ENCODE measurements at places on chromosomes 13 and 19. TPM values are rescaled to one million over a fixed set of nuclear protein-coding genes. Genes with fewer than 3 reads are reported as not detected.

Gene ZNF846
- total RNA-seq, result 7.9 TPM

Gene SPRED3
- total RNA-seq, result 2.4 TPM

Gene FLT3LG
- total RNA-seq, result 2.5 TPM

Gene ZNF665
- total RNA-seq, result 4.4 TPM

Gene ZNF66
- 1.7 TPM for total RNA-seq

Gene MZT1
- total RNA-seq, result 33.3 TPM

Gene OVOL3
- total RNA-seq, result not detected

Gene ZNF675
- total RNA-seq, result 6.3 TPM

Gene CGB7
- total RNA-seq, result 0.22 TPM

Gene NTF4
- total RNA-seq, result not detected

Gene MFSD12
- total RNA-seq, result 117 TPM

Gene RPS5
- 1,967 TPM for total RNA-seq

Gene THSD1
- 14.1 TPM for total RNA-seq

Gene FGF21
- not detected for total RNA-seq

Gene HCN2
- 0.25 TPM for total RNA-seq

Gene ZNF841
- total RNA-seq, result 30.6 TPM

Gene OR7C1
- not detected for total RNA-seq

Gene CDC42EP5
- total RNA-seq, result 3.8 TPM

Gene TLE2
- 1.7 TPM for total RNA-seq

Gene RPL21
- 710 TPM for total RNA-seq

Gene NLRP11
- not detected for total RNA-seq

Gene GGACT
- total RNA-seq, result 3.0 TPM

Gene MYCBP2
- total RNA-seq, result 108 TPM

Gene SYDE1
- total RNA-seq, result 25.1 TPM

Gene CLDN10
- not detected for total RNA-seq

Gene GPC5
- 0.11 TPM for total RNA-seq

Gene ANGPTL8
- total RNA-seq, result not detected

Gene EMC10
- 48.5 TPM for total RNA-seq

Gene KIR3DL2
- total RNA-seq, result not detected

Gene TMIGD2
- total RNA-seq, result not detected

Gene PLVAP
- total RNA-seq, result 0.50 TPM

Gene ZNF554
- total RNA-seq, result 3.6 TPM

Gene TINCR
- 0.22 TPM for total RNA-seq

Gene RFPL4AL1
- not detected for total RNA-seq

Gene OR4F17
- not detected for total RNA-seq

Gene HNRNPL
- total RNA-seq, result 279 TPM

Gene CDX2
- total RNA-seq, result not detected

Gene MLNR
- total RNA-seq, result not detected

Gene RUVBL2
- total RNA-seq, result 213 TPM

Gene CPT1C
- 15.6 TPM for total RNA-seq

Gene ZNF530
- 5.1 TPM for total RNA-seq

Gene CYP4F11
- total RNA-seq, result not detected

Gene LRG1
- total RNA-seq, result not detected

Gene ZFP14
- total RNA-seq, result 4.7 TPM

Gene SOX1
- total RNA-seq, result not detected

Gene EXOC3L2
- total RNA-seq, result not detected

Gene RFPL4A
- not detected for total RNA-seq

Gene PVR
- total RNA-seq, result 118 TPM

Gene ELAVL3
- total RNA-seq, result 0.12 TPM

Gene ZNF439
- 6.7 TPM for total RNA-seq

Gene F2RL3
- 0.22 TPM for total RNA-seq

Gene CRB3
- not detected for total RNA-seq

Gene ZNF256
- total RNA-seq, result 3.6 TPM

Gene ZNF69
- 2.9 TPM for total RNA-seq

Gene WDR87
- total RNA-seq, result not detected

Gene SMAD9
- total RNA-seq, result 2.1 TPM

Gene CEACAM20
- not detected for total RNA-seq

Gene KLK4
- not detected for total RNA-seq

Gene KLK11
- not detected for total RNA-seq
